ENCODE measurements at places on chromosomes 7 and 10.

DNA sequence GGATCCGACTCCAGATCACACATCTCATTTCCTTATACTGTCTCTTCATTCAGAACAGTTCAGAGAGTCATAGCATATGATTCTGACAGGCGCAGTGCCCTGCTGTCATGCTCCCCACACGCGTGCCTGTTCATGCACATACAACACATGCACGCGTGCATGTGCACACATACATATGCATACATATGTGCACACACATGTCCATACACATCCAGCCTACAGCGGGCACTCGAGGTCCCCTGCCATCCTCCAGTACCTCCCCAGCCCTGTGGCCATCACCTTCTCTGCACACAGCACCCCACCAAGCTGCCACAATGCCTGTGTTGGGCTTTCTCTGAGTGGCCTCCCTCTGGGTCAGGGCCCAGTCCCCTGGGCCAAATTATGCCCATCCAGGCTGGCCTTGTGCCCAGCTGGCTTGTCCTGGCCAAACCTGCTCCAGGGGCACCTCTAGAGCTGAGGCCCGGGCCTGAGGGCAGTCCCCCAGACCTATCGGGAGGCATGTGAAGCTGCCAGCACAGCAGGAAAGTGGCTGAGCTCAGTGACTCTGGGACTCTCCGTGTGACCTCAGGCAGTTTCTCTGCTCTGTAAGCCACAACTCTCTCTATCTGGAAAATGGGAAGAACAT lies 49.4 kb upstream of the RET start:
- DNase-seq: no peak

GRCh38 chr10:12643279-12643678 lies 293.9 kb downstream of the CAMK1D start:
- DNase-seq: no peak

DNA sequence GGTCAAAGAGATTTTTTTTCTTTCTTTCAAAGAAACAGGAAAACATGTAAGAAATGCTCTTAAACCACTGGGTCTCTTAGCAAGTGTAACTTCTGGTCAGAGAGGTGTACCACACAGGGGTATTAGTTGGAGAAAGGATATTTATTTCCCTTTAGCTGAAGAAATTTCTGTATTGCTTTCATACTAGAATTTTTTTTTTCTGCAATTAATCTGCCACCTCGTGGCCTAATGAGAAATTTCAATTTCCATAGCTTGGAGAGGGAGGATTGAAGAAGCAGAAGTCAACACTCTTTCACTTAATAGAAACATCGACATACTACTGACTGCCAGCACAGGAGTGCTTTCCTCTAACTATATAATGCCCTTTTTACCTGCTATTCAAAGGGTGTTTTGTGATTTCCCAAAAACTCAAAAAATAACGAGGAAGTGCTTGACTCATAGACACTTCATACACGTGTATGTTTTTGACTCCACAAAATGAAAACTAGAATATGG lies 177.6 kb upstream of the NAMPT start:
- peak; percentile 74 for DNase-seq

DNA sequence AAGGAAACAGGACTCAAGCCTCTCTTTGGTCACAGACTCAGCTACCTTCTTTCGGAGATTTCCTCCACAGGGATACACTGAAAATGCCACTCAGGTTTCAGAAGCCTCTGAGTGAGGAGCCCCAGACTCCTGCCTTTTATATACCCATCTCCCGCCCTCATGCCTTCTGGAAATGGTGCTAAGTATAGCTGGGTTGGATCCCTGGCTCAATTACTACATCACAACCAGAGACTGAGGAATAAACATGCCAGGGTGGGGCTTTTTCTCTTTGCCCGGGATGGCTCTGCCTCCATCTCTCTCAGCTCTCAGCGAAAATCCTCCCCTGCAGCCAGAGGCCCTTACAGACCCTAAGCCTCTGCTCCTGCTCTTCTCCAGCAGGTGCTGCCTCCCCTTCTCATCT lies 299.5 kb downstream of the KCNMA1 start:
- no peak for DNase-seq

GRCh38 chr10:13621931-13622330 lies 35.2 kb downstream of the PRPF18 start:
- DNase-seq: no peak

DNA sequence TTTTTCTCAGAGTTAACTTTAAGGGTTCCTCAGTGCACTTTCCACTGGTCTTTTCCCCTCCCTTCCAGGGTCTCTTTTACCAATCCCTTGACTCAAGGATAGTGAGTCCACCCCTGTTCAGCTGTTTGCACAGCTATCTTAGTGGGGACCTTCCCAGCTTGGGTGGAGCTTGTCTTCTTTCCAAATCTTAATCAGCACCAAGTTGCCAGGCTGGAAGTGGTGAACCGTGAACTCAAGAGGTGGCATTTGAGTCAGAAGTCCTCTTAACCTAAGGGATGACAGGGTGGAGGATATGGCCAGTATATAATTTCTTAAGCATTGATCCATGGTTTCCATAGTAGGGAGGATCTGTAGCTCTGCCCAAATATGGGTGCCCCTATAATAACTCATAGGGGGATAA lies 25.0 kb downstream of the MAPK8 start:
- DNase-seq: no peak

DNA sequence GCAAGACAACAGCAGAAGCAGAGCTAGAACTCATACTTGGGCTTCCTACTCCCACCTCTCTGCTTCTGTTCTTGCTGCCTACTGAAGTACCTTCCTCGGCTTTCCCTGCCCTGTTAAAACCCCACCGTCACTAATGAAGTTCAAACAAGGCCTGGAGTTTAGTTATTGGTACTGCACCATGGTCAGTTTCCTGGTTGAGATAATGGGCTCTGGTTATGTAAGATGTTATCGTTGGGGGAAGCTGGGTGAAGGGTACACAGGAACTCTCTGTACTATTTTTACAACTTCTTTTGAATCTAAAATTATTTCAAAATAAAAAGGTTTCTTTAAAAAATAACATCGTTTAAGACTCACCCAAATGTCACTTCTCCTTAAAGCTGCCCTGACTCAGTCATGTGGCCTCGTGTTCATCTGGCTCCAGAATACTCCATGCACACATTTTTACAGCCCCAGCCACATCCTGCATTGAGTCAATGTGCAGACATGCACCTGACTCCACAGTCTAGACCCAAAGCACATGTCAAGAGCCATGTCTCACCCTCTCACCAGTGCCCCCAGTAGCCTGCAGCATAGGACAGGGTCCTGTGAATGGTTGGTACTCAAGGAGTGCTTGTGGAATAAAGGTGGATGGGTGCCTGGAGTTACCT lies 36.9 kb upstream of the AQP1 start:
- DNase-seq: no peak

GRCh38 chr7:30313793-30314192 lies 29.4 kb downstream of the ZNRF2 start:
- no peak for DNase-seq

DNA sequence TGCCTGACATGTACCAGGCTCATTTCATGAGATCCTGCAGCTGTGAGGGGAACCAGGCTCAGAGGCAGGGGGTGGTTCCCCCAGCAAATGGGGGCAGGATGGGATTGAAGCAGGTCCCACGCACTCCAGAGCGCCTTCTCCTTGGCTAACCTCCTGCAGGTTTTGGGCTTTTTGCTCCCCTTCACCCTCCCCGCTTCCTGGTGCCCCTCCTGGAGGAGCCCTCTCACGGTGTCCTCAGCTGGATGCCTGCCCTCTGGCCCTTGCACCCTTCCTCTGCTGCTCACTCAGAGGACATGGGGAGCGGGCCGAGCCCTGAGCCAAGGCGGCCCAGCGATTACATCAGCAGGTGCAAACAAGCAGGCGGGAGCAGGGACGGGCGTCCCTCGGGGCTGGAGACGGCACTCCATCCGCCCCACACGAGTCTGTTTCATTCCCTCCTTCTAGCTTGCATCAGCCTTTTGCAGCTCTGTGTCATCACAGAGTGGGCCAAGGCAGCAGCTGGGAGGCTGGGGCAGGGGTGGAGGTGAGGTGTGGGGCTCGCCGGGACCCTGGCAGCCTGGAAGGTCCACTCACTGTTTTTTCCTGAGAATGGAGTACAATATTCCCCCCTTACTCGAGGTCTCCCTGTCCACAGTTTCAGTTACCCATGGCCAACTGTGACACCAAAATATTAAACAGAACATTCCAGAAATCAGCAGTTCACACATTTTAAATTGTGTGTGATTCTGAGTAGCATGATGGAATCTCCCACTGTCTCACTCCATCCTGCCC lies 52.7 kb upstream of the SLC29A3 start:
- peak; percentile 99 for DNase-seq

DNA sequence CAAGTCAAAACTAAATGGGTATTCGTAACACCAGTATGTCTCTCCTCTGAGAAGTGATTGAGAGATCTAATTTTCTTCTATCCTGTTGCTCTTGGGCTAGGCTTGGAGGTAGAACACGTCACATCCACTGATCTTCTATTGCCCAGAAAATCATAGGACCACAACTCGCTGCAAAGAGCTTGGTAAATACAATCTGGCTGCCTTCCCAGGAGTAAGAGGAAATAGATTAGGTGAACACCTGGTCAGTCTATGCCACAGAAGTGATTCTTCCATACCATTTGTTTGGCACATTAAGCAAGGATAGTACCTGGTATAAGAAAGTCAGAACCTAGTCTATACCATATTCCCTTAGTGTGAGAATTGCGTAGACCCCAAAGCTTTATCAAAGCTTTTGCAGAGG lies 129.3 kb upstream of the PHYHIPL start:
- DNase-seq: no peak

GRCh38 chr10:4944841-4945240 lies 18.4 kb upstream of the AKR1C1 start:
- no peak for DNase-seq

GRCh38 chr10:90817128-90817889 lies 40.5 kb downstream of the HTR7 start:
- DNase-seq: no peak

DNA sequence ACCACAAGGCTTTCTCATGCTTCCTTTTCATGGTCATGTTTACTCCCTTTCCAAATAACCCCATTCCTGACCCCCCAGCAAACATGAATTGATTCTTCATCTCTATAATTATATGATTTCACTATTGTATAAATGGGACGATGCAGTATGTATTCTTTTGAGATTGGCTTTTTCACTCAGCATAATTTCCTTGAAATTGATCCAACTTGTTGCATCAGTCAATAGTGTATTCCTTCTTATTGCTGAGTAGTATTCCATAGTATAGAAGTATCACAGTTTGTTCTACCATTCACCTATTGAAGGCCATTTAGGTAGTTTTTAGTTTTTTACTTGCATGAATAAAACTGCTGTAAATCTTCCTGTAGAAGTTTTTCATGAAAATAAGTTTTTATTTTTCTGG lies 264.7 kb downstream of the BAMBI start:
- no peak for DNase-seq

GRCh38 chr7:70830060-70830395 lies 301.9 kb upstream of the GALNT17 start:
- DNase-seq: no peak

- DNase-seq: no peak
Observed at GRCh38 chr7:55099821-55100543, 81.2 kb downstream of the EGFR start.

DNA sequence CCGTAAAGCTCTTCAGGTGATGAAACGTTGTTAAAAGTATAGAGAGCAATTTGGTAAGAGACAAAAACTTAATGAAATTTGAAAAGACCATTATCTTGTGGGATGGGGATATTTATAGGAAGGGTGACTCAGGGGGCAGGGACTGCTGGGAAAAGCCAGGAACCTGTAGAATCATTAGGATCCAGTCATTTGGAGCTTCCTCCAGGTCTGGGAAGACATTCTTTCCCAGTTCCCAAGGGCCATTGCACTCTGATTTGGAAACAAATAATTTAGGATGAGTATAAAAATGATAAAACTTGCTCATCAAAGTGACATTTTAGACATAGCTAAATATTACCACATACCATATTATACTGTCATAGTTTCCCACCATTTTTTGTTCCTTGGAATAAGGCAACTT lies 143.9 kb downstream of the PFKFB3 start:
- DNase-seq: no peak

DNA sequence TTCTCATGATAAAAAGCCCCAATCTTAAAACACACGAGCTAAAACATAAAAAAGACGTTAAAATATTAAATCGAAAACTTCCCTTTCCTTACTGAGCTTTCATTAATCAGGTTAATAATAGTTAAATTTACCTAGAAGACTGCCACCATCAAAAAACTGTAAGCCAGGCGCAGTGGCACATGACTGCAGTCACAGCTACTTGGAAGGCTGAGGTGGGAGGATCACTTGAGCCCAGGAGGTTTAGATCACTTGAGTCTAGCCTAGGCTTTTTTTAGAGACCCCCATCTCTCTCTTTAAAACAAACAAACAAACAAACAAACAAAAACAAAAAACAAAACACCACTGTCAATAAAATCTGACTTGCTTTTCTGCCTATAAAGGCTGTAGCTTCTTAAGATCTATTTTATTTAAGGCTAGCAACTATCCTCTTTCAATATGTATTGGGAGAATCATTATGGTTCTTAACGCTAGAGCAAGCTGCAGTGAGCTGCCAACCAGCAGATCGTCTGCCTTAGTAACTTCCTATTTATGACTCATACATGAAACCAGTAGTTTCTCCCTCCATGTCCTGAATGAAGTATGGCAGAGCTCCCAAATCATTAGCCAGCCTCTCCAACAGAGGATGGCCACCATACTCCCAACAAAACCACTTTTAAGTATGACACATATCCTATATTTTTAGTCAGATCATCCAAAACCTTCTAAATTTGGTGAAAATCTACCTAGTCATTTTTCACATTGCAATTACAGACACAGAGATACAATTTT lies 163.7 kb downstream of the SRPK2 start:
- peak; percentile 40 for DNase-seq

GRCh38 chr7:7519528-7519927 lies 16.1 kb downstream of the COL28A1 start:
- no peak for DNase-seq

- DNase-seq: no peak
Observed at GRCh38 chr7:74191231-74191630, 17.1 kb downstream of the EIF4H start.

- no peak for DNase-seq
Observed at GRCh38 chr10:48623607-48624132, 18.8 kb upstream of the ARHGAP22 start.

- no peak for DNase-seq
Observed at GRCh38 chr7:96304573-96304972, 17.3 kb downstream of the SLC25A13 start.

DNA sequence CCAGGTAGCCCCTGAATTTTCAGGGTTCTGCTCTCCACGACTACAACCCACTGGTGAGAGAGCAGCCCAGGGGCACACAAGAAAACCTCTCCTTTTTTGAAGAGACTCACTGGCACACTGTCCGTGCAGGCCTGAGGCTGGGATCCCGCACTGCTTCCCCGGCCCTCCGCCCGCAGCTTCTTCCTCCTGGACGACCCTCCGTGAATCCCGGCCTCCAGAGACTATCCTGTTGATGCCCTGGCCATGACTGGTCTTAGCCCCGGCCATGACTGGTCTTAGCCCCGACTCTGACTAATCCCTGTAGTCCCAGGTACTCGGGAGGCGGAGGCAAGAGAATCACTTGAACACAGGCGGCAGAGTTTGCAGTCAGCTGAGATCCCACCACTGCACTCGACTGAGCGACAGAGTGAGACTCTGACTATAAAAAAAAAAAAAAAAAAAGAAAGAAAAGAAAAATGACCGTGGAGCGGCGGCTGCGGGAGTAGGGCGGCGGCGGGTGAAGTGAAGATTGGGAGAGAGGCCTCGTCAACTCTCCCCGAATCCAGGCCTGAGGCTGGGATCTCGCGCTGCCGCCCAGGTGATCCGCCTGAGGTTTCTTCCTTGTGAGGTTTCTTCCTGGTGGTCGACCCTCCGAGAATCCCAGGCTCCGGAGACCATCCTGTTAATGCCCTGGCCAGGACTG lies 196.4 kb downstream of the ZNF716 start:
- no peak for DNase-seq

Measured in NCI-H460 (cell line).